ENCODE measurements at places on chromosomes 11 and 22.
A peak's percentile ranks its signal among the peaks of the same experiment; 100 is the strongest.

DNA sequence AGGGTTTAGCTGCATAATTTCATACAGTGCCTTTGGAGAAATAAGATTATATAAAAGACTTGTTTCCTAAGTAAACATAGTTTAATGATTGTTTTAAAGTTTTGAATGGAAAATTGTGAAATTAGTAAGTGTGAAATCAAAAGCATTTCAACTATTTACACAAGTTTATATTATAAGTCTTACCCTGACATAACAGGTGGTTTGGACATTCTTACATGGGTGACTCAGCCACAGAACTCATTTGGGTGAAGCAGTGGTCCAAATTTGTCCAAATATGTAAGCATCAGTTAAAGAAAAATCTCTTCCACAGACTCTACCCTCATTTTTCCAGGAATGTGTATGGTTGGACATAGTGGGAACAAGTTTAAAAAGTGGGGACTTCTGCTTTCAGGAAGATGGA lies 68.0 kb downstream of the USP47 start:
- no peak for DNase-seq

DNA sequence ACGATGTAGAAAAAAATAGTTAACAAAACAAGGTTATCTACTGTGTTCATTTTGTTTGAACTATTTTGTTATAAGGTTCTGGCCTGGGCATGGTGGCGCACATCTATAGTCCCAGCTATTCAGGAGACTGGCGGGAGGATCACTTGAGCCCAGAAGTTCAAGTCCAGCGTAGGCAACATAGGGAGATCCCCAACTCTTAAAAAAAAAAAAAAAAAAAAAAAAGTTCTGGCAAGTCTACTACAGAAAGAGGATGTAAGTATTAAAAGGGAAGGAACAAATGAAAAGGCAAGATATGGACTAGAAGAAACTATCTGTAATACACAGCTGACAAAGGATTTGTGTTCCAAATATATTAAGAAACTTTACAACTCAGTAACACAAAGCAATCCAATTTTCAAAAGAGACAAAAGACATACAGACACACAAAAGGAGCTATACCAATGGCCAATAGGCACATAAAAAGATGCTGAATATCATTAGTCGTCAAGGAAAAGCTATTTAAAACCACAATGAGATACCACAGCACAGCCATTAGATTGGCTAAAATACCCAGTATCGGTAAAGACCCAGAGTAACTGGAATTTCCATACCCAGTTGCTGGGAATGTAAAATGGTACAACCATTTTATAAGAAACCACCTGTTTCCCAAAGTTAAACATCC lies 27.4 kb downstream of the RRAS2 start:
- no peak for DNase-seq

DNA sequence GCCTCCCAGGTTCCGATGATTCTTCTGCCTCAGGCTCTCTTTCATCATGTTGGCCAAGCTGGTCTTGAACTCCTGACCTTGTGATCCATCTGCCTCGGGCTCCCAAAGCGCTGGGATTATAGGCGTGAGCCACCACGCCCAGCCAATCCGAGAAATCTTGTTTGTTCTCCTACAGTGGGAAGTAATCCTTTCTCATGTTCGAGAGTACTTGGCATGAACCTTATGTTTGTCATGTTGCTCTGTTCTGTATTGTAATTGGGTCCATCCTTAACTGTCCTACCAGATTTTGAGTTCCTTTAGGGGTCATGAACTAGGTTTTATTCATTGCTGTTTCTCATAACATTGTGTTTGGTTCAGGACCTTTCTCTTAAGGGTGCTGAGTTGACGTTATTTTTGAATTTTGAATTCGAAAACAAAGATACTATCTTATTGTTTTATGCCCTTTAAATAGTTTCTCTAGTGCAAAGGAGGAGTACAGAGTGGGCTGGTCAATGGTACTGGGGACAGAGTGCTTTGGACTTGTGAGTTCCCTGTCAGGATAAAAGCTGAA lies 113.4 kb upstream of the RRM1 start:
- DNase-seq, result no peak

GRCh38 chr11:25612806-25613205 lies 719.1 kb upstream of the ANO3 start:
- DNase-seq, result no peak

GRCh38 chr11:130190371-130190881 lies 30.8 kb downstream of the ST14 start:
- no peak for DNase-seq

DNA sequence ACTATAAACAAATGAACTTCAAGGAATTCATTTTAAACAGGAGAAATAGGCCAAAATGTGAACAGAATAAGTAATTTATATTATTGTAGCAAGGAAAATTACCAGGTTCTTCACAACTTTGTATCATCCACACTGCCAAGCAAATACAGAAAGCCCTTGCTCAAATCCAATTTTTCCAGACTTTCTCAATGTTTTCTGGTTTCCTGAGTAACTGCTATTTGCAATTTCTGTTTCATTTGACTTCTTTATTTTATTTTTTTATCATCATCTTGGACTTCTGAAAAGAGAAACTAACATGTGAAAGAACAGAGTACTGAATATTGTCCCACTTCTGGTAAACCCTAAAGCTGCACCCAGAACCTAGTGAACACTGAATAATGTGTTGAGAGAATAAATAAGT lies 61.0 kb downstream of the SLC1A2 start:
- no peak for DNase-seq

DNA sequence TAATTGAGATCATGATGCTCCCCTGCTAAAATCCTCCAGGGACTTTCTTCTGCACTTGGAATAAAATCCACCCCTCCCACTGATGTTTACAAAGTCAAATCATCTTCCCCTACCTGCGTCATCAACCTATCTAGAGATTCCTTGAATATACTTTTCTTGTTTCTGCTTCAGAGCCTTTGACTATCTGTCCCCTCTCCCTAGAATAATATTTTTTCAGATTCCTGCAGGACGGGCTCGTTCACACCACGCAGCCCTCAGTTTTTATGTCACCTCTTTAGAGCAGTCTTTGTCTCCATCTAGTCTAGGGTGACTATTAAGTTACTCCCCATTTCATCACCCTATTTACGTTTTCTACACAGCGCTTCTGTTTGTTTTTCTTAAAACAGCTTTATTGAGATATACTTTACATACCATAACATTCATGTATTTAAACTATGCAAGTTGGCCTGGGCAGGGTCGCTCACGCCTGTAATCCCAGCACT lies 94.8 kb upstream of the SESN3 start:
- DNase-seq, result no peak

- DNase-seq, result no peak
These were observed 17.9 kb upstream of the MPPED1 start for GRCh38 chr22:43393844-43394474.

DNA sequence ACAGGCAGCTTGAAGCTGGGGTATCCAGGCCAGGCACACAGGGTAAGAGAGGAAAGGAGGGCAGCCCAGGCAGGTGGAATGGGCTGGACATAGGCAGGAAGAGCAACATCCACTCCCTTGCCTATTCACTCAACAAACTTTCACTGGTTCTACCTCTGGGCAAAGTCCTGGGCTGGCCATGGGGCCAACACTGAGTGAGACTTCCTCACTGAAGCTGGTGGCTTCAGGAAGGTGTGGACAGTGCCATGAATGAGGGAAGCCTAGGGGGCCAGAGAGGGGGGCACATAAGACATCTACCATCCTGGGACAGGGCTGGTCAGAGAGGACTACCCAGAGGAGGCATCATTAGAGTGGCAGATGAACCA lies 44.9 kb upstream of the TCF20 start:
- DNase-seq, result no peak

DNA sequence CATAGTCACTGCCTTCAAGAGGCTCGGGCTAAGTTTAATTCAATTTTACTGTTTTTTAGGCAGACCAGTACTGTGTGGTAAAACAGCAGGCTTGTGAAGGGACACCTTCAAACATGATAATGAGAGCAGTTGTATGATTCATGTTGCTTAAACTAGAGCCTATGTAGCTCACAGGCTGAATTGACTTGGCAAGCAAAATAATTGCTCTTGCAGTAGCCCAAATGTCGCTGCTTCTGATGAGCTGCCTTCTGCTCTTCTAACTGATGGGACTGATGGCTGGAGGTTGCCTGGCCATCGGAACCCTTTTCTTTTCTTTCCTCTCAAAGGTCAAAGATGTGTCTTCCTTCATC lies 137.6 kb downstream of the MAML2 start:
- DNase-seq, result no peak

GRCh38 chr11:47995360-47995769 lies 15.0 kb downstream of the PTPRJ start:
- no peak for DNase-seq

GRCh38 chr11:130085671-130086290 lies 16.1 kb downstream of the APLP2 start:
- no peak for DNase-seq

DNA sequence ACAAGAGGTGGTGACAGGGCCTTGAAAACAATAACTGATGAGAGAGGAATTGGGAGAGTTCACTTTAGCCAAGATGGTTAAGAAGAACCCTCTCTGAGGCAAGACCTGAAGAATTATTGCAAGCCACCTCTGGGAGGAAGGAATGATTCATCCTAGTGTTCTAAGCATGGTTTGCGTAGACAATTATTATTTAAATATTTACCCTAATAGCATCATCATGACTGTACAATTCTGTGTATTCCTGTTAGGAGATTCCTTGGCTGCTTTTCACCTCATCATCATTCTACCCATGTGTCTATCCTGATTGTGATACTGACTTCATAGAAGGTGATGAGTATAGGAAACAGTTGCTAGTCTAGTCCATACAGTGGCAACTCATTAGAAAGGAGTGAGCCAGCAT lies 264.4 kb downstream of the DDX10 start:
- no peak for DNase-seq

DNA sequence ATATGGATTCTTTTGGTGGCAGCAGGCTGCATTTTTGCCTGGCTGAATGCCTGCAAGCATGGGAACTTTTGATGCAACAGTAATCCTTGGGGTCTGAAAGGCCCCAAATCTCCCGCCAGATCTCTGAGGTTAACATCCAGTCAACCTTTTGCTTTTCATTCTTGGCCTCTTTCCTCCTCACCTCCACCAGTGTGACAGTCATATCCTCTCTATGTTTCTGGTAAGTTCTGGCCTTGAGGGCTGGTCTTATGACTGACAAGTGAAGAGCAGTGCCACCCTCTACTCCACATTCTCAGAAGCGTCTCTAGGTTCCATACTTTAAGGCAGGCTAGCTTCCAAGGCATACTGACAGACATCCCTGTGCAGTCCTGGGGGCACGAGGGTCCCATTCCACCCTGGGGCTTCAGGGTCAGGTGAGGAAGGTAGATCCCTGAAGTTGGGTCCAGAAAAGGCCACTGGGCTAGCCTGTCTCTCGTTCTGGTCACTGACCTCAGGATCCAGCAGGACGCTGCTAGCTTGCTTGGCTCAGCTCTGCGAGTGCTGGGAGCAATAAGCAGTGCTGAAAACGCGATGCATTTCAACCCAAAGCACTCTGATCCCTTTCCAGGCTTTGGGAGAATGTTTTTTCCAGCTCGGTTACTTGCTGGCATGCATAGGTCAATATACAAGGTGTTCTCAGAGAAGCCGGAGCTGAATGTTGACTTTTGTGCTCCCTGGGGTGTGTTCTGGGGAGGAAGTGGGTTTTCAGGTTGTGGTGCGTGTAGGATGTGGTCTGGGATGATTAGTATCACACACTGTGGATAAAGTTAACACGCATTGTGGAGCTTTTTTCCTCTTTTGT lies 75.2 kb downstream of the PTPRJ start:
- peak; percentile 25 for DNase-seq

GRCh38 chr11:97224396-97224795 lies 834.6 kb downstream of the JRKL start:
- DNase-seq, result no peak

GRCh38 chr11:85276332-85276731 lies 350.8 kb downstream of the DLG2 start:
- DNase-seq, result no peak

- no peak for DNase-seq
These were observed 219.0 kb downstream of the BRD1 start for GRCh38 chr22:49608660-49609059.

GRCh38 chr11:77410076-77410827 lies 63.6 kb downstream of the PAK1 start:
- DNase-seq, result no peak

GRCh38 chr22:20537983-20538382 lies 30.6 kb downstream of the MED15 start:
- DNase-seq, result no peak

GRCh38 chr11:45672593-45672992 lies 7.2 kb upstream of the CHST1 start:
- no peak for DNase-seq

GRCh38 chr11:63761931-63762653 lies 6.5 kb downstream of the ZFTA start:
- no peak for DNase-seq

GRCh38 chr11:1478011-1478410 lies 8.6 kb downstream of the MOB2 start:
- no peak for DNase-seq

DNA sequence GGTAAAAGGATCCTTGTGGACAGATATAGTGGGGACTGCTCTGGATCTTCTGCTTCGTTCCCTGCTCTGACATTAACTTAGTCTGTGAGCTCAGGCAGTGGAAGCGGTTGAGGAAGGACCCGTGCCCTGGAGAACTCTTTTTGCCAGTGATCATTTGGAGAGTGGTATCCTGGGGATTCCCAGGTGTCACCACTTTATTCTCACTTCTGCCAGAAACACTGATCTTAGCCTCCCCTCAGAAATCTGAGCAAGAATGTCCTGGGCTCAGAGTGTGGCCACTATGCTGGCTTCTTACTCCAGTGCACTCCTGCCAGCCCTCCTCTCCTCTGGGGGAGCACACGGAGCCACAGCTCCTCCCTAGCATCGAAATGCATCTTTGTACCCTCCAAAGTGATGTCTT lies 7.6 kb upstream of the PHOX2A start:
- no peak for DNase-seq

GRCh38 chr11:8034106-8034585 lies 46.9 kb upstream of the TUB start:
- no peak for DNase-seq

DNA sequence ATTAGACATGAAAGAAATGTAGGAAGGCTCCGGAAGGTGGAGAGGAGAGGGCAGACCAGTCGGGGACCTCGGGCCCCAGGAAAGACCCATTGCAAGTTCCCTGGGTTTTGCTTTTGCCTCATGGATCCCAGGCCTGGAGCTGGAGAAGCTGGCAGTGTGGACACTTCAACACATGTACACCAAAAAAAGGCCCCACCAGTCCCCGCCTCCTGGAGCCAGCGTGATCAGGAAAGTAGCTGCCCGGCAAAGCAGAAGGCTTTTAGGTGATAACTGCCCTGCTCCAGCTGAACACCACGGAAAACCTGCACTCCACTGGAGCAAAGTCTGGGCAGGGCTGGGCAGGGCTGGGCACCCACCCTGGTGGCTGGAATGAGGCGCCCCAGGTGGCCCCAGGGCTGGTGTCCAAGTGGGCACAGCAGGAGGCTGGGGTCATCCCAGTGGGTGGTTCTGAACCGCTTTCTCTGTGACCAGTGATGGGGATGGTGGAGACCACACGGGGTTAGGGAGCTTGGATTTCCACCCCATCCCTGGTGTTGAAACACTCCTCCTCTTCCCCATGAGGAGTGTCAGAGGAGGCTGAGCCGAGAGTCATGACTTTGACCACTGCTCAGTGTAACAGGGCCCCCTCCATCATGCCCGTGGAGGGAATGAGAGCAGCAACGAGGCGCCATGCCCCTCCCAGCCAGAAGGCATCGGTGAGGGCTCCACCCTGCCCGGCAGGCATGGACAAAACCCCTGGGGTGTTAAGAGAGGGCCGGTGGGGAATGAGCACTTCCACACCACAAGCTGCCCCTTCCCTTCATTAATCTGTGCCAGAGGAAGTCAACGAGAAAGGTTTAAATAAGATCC lies 16.9 kb upstream of the MUC5AC start:
- no peak for DNase-seq

GRCh38 chr11:46450846-46451477 lies 59.4 kb upstream of the CHRM4 start:
- no peak for DNase-seq

Measured in T-helper 17 cell (primary cell).